ENCODE measurements at places on chromosomes 1 and 21. TPM values are rescaled to one million over a fixed set of nuclear protein-coding genes. Genes with fewer than 3 reads are reported as not detected.

Gene LHX8
- total RNA-seq = not detected

Gene CAMK2N1
- total RNA-seq = 10.2 TPM

- DNase-seq = peak; percentile 14
Measured at GRCh38 chr21:45846373-45847160, 135.0 kb upstream of the COL6A1 start.

- DNase-seq = no peak
Measured at GRCh38 chr1:87208931-87209330, 119.7 kb upstream of the LMO4 start.

DNA sequence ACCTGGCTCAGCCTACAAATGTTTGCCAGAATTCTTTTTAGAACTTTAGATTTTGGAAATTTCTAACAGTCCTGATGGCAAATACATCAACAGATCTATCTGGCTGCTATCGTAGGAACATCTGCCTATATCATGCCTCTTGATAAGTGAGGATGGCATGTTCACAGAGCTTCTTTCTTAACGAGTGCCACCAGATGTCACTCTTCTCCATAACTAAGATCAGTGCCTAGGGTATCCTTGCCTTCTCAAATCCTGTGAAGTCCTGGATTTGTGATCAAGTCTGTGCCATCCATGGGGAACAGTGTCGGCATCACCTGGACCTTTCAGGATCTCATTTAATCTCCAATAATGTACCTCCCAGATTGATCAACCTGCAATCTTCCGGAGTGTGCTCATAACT lies 36.5 kb upstream of the CD5L start:
- peak; percentile 35 for DNase-seq

- no peak for DNase-seq
Measured at GRCh38 chr1:7636795-7637526, 134.1 kb upstream of the VAMP3 start.

GRCh38 chr1:53732409-53732808 lies 6.6 kb downstream of the GLIS1 start:
- DNase-seq = no peak

- DNase-seq = no peak
Measured at GRCh38 chr1:20575541-20576336, 13.2 kb upstream of the CDA start.

DNA sequence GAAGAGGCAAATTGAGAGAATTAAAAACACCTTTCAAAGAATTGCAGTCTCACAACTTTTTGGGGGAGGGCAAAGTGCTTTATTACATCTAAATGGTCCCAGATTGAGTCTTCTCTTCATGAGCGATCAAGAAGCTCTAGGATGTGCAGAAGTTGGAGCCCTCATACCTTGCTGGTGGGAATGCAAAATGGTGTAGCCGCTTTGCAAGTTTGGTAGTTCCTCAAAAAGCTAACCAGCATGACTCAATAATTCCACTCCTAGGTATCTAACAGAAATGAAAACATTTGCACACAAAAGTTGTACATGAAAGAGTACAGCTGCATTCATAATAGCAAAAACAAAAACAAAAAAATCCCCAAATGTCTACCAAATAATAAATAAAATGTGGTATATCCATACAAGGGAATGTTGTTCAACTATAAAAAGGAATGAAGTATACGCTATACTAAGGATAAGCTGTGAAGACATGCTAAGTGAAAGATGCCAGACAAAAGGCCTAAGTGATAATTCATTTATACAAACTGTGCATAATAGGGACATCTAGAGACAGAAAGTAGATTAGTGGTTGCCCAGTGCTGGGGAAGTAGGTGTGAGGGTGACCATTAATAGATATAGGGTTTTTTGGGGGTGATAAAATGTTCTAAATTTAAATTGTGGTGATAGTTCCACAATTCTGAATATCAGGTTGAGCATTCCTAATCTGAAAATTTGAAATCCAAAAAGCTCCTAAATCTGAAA lies 55.2 kb downstream of the SELENOF start:
- DNase-seq = no peak
